Activated CD4-positive, alpha-beta T cell treated with anti-CD3 and anti-CD28 coated beads, Interleukin-2, amount 10 ng/mL, durations not matched to agents 24 days and 14 days (primary cell): ENCODE measurements at places on chromosomes 7 and 10. TPM values are rescaled to one million over a fixed set of nuclear protein-coding genes. Genes with fewer than 3 reads are reported as not detected.
A peak's percentile ranks its signal among the peaks of the same experiment; 100 is the strongest.

The COL1A2 gene
- 6.0 and 6.5 TPM in 2 replicates for total RNA-seq

The PKD2L1 gene
- 0.17 TPM in 1 of 2 replicates, not detected in the other for total RNA-seq

DNA sequence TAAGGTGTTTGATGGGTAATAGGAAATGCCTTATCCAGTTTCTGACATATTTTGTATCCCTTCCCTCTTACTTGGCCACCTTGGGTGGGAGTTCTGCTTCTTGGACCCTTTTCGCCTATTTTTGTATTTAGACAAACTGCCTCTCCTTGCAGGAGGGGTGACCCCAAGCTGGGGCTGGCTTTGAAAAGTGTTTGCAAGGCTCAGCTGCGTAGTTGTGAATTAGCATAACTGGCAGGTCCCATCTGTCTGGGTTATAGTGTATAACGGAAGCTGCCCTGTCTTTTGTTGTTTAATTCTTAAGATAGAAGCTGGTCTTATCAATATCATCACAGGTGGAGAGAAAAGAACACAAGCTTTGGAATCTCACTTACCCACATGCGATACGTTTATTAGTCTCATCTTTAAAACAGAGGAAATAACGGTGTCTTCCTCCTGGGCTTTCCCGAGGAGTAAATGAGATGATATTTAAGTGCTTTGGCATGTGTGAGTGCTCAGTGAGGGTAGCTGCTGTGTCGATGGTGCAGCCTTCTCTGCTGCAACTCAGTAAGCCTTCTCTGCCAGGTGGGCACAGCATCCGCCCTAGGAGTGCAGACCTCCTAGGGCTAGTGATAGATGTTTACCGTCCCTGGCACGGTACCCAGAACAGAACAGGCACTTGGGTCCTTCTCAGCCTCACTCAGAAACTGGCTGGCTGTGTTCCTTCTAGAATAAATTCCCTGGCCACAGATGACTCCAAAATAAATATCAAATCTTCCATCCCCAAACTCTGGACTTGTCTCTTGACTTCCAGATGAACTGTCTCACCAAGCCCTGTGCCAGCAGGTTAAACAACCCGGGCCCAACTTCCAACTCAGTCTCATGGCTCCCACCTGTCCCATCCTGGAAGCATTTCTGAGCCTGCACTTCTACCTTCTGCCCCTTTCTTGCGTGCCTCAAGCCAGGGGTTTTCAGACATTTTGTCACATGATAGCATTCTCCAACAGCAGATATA lies 227.3 kb downstream of the GFRA1 start:
- DNase-seq, result no peak

DNA sequence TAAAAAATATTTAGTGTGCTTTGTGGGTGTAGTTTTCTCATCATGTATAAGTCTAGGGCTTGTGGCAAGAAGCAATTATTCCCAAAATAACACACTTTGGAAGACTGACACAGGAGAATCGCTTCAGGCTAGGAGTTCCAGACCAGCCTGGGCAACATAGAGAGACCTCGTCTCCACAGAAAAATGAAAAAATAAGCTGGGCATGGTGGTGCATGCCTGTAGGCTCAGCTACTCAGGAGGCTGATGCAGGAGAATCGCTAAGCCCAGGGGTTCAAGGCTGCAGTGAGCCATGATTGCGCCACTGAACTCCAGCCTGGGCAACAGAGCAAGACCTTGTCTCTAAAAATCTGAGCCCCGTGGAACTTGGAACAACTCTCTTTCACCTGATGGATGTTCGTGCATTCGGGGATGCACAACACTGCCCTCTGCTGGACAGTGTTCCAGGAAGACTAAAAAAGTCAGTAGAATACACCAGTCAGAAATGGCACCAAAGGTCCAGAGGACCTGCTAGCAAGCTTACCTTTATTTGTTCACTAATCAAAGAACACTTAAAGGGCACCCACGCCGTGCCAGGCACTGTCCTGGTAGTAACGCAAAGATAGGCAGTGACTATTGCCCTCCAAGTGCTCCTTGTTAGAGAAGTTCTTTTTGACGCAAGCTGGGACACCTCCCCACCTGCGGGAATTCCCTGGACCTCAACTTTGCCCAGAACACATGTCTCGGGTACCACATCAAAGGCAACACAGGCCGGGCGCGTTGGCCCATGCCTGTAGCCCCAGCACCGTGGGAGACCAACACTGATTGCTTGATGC lies 81.9 kb upstream of the CALN1 start:
- DNase-seq, result peak; percentile 83

DNA sequence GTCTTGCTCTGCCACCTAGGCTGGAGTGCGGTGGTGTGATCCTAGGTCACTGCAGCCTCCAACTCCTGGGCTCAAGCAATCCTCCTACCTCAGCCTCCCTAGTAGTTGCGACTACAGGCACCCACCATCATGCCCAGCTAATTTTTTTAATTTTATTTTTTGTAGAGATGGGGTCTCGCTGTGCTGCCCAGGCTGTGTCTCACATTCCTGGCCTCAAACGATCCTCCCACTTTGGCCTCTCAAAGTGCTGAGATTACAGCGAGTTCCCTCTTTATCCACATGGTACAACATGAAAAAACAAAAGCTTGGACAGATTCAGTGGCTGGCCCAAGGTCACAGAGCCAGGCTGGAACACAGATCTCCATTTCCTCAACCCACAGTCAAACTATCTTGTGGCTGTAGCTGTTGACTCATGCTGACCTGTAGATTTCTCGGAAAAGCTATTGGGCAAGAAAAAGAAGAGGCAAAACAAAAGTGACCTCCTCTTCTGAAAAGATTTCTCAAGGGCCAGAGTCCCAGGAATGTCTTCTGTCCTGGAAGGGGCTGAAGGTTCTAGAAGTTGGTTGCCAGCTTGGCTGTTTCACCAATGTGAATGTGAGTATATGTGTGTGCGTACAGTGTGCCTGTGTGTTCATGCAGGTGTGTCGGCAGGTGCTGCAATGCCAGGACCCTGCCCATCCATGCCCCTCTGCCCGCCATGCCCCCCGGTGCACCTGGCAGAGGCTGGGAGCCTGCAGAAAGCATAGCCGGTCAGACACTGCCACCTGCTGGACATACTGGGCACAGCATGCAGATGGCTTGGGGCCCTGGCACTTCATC lies 28.4 kb downstream of the TMEM130 start:
- DNase-seq, result peak; percentile 90

DNA sequence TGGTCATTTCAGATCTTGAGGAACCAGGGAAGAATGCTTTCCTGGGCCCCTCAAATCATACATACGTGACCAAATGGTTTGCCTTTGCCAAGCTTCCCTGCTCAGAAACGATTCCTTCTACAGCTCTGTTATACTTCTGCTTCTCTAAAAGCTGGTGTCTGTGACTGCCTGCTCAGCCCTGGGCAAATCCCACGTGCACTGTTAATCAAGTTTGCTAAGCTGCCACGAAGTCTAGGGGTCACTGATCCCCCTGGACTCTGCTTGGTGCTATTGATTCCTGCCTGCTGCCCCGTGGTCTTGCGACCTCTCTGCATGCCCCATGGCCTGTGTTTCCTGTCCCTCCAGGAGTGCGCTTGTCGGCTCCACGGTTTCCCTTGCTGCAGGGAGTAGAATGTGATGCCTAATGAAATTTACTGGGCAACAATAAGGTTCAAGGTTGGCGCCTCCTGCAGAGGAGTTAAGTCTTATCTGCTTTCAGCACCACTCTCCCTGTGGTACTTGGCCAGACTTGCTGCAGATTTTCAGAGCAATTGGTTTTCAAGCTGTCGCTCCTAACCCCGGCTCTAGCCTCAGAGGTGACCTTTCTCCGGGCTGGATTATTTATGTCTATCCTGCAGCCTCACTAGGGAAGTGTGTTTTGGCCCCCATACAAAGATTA lies 201.6 kb upstream of the FZD8 start:
- DNase-seq, result no peak

- peak; percentile 74 for DNase-seq
Measured at GRCh38 chr7:5526100-5526905, 102.7 kb upstream of the TNRC18 start.

GRCh38 chr7:119888251-119888650 lies 384.7 kb upstream of the KCND2 start:
- DNase-seq, result no peak

The IGF2BP3 gene
- 2.2 and 2.7 TPM in 2 replicates for total RNA-seq

GRCh38 chr7:22214000-22214399 lies 143.0 kb downstream of the RAPGEF5 start:
- no peak for DNase-seq

DNA sequence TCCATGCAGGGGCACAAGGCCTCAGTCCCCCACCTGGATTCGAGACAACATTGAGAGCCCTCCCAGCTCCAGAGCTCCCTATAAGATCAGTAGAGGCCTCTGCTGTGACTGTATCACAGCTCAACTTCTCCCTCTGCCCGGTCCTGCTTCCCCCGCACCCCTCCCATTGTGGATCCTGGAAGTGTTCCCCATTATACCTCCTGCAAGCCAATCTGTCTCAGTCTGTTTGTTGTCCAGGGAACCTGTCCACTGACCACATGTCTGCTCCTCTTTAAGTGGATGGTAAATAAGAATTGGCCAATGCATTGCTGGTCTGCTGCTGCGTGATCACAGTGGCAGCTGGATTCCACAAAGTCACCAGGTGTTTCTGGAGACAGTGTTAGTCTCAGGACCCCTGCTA lies 259.7 kb upstream of the HABP2 start:
- no peak for DNase-seq
